ENCODE measurements at places on chromosomes 13 and 19. TPM values are rescaled to one million over a fixed set of nuclear protein-coding genes. Genes with fewer than 3 reads are reported as not detected.

- DNase-seq = no peak
Measured at GRCh38 chr19:11530432-11530831, 1.5 kb upstream of the ECSIT start.

GRCh38 chr13:23772717-23773116, 116.5 kb downstream of the MIPEP start:
- DNase-seq = no peak

The ZNF433 gene
- 4.8 TPM for total RNA-seq

The CEACAM4 gene
- total RNA-seq = 1.9 TPM

The CD209 gene
- 20.1 TPM for total RNA-seq
